AG10803 (cell line): ENCODE measurements at places on chromosomes 7 and 10.

DNA sequence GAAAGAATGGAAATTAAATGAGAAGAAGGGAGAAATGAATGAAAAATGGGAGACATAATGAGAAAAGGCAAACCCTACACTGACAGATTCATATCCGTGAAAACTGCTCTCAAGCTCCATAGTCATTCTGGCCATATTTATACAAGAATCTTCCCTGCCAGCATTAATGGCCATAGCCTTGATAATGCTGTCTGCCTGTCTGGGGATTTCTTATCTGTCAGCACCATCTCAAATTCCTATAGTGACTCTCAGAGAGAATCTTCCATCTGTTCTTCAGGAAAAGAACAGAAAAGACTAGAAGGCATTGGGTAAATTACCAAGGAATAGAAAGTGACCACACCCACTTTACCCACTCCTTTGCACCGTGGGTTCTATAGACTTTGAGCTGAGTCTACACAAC, 295.9 kb downstream of the PLXNA4 start:
- DNase-seq = no peak

DNA sequence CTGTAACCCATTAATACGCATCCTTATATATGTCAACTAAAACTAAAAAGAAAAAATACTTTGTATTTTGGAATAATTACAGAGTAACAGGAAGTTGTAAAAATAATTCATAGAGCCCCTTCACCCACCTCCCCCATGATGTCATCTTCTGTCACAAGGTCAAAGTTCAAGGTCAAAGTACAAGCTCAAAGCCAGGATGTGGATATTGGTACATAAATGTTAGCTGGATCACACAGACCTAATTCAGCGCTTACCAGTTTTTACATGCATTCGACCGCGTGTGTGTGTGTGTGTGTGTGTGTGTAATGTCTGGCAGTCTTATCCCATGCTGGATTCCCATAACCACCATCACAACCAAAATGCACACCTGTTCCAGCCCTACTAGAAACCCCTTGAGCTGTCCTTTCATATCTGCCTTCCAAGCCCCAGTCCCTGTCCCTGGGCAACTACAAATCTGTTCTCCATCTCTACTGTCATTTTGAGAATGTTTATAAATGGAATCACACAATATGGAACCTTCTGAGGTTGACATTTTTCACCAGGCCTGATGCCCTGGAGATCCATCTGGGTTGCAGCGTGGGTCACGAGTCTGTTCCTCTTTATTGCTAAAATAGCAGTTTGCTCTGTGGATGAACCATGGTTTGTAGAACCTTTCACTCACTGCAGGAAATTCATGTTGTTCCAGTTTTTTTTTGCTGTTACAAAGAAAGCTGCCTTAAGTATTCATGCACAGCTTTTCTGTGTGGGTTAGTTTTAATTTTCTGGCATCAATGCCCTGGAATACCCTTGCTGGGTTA, 153.6 kb upstream of the PITRM1 start:
- DNase-seq = no peak

- no peak for DNase-seq
These were observed 13.6 kb downstream of the CPA1 start for GRCh38 chr7:130393841-130394411.

GRCh38 chr10:103507235-103508191, 14.0 kb downstream of the NEURL1 start:
- no peak for DNase-seq

DNA sequence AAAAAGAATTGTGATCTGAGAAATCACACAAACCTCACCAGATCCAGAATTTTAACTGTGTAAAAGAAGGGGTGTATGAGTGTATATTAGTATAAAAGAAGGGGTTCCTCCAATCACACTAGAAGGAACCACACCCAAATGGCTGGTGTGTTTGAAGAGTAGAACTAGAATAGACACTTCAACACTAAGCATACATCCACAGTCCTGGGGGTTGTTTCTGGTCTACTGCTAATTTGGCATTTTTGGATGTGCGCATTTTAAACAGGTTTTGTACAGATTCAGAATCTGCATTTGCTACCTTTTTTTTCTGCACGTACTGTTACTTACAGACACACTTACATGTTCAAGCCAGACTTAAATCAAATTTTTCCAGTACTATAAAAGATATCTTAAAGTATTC, 64.6 kb downstream of the PDE1C start:
- DNase-seq = no peak

- DNase-seq = no peak
These were observed 13.7 kb upstream of the SRPK2 start for GRCh38 chr7:105402221-105403095.

GRCh38 chr7:123314886-123315285, 115.1 kb upstream of the SLC13A1 start:
- no peak for DNase-seq

DNA sequence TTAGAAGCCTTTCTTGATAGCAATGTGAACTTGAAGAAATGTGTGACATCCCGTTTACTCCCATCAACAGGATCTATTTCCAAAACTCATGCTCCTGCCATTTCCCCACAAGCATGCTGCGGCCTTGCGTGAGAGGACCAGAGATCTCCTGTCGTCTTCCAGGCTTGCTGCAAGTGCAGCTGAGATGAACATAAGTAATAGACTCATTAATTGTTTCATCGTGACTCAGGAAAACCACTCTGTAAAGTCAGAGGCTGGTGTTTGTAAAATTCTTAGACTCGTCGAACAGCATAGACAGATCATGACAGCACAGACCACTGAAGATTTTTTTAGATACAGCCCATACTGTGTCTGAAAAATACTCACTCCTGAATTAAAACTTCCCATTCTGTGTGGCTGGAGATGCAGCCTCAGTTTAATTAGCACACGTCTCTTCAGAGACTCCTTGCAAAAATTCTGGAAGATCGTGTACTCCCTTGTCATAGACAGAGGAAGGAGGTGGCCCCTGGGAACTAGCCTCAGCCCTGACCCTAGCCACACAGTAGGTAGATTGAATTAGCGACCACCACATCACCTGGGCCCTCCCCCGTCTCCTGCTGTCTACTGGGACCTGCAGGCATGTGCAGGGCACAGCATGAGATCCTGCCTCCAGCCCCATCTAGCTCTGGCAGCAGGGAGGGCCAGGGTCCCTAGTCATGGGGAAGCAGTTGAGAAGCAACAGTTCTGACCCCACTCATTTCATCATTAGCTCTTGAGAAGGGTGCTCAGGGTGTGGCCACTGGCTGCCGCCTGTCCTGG, 226.0 kb downstream of the CELF2 start:
- peak; percentile 42 for DNase-seq

DNA sequence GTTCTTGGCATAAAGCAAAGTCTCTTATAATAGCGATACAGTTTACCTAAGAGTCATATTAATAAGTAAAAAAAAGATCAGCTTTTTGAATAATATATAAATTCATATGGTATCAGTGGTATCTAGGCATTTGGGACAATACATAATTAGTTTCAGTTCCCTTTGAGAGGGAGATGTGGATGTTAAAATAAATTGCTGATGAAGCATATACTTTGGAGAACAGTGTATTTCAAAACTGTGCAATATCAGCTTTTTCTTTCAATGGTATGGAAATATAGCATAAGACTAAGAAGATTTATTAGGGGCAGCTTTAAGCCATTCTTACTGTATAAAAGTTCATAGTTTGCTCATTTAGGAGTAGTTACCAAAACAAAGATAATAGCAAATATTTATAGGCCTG, 35.5 kb downstream of the MDFIC start:
- DNase-seq = no peak

DNA sequence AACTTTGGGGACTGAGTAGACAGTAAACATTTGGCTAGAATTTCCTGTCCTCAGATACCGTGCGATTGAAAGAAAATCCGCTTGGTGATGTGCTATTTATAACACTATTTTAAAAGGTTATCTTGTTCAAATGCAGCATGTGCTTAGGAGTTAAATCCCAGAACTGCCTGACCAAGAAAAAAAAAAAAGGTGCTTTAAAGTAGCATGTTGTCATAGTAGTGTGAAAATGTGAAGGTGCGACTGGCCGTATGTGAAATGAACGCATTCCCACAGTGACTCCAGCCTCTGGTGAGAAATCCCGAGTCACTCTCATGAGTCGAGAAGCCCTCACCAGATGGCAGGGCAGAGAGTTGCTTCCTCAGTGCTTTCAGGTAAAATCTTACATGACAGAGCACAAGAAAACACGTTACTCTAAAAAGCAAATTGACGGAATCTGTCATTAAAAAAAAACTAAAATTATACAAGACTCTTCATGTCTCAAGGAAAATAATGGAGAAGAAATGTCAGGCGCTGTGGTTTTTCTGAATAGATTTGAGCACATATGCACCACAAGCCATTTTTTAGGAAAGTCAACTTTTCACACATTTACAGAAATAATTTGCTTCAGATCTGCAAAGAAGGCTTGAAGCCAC, 18.4 kb upstream of the KLF6 start:
- DNase-seq = peak; percentile 64

- peak; percentile 87 for DNase-seq
These were observed 222.9 kb upstream of the CELF2 start for GRCh38 chr10:10794791-10795191.

GRCh38 chr10:79283616-79284015, 63.7 kb upstream of the PPIF start:
- no peak for DNase-seq
